ENCODE measurements at places on chromosomes 16 and 17.

GRCh38 chr17:5952518-5952917 is 117.7 kb upstream of the WSCD1 start:
- DNase-seq, result no peak

DNA sequence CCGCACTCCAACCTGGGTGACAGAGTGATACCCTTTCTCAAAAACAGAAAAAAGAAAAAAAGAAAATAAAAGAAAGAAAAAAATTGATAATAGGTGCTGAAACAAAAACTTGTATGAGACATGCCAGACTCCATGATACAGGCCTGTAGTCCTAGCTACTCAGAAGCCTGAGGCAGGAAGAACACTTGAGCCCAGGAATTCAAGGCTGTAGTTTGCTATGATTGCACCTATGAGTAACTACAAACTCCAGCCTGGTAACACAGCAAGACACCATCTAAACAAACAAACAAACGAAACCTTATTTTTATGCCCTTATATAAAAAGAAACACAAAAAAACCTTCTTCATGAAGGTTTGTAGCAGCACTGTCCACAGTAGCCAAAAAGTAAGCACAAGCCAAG is 5.0 kb upstream of the CMTM4 start:
- DNase-seq, result no peak

- no peak for DNase-seq
Measured at GRCh38 chr16:24826096-24826690, 19.6 kb upstream of the SLC5A11 start.

- no peak for DNase-seq
Measured at GRCh38 chr16:57316390-57317017, 32.0 kb upstream of the PLLP start.

DNA sequence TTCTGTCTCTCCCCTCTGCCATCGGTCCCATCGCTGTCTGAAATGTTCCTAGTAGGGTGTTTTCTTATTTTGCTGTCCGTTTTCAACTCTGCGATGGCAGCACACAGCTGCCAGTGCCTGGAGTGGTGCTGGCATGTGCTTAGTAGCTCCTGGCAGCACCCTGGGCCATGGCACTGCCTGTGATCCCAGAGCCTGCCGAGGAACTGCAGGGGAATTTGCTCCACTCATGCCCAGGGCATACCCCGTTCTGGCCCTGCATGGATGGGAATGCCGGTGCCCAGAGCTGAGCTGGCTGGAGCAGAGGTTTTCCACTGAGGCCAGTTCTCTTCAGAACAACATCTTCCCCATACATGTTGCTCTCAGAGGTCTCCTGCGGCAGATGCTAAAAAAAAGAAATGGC is 43.1 kb downstream of the GPT2 start:
- DNase-seq, result no peak
